Stromal cell of bone marrow (primary cell): ENCODE measurements at places on chromosomes 1 and 21.
A peak's percentile ranks its signal among the peaks of the same experiment; 100 is the strongest.

GRCh38 chr1:8328271-8328670 is 10.4 kb downstream of the SLC45A1 start:
- DNase-seq = no peak

GRCh38 chr1:1918901-1919303 is at the start of gene TMEM52:
TMEM52 (minus strand) TSS chr1:1919279; CDS start chr1:1919265, 14 bp downstream.
- DNase-seq = no peak

GRCh38 chr1:21174654-21175323 is 1.9 kb downstream of the EIF4G3 start:
- no peak for DNase-seq

GRCh38 chr1:45796946-45797345 is 6.5 kb upstream of the MAST2 start:
- DNase-seq = no peak

DNA sequence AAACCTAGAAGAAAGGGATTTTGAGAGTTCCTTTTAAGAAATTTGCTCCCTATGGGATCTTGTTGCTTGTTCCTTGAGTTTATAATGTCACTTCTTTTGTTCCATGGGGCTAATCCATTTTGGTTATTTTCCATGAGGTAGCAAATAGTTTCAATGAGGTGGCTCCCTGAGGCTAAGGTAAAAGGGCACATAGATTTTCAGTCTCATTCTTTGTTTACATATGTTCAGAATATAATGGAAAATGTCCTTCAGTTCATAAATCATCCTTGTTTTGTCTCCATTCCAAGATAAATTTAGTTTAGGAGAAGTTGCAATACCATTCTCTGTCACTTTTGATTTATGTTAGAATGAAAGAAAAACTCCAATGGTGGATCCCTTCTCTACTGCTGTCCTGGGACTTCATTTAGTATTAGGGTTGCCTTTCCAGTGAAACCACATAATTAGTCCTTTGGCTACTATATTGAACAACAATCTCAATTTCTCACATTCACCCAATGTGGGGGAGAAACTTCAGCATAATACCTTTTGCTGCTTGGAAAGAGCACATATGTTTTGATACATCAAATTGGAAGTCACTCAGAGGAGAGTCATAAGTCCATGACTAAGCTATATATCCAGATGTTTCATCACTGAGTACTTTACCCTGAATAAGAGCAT is 80.9 kb upstream of the ADAMTS5 start:
- DNase-seq = peak; percentile 55
